ENCODE measurements at places on chromosomes 5 and 9. TPM values are rescaled to one million over a fixed set of nuclear protein-coding genes. Genes with fewer than 3 reads are reported as not detected.

The SOX30 gene
- not detected for total RNA-seq

The PELO gene
- 58.4 TPM for total RNA-seq

- DNase-seq, result no peak
Observed at GRCh38 chr5:124923131-124923530, 176.7 kb upstream of the ZNF608 start.

The ITK gene
- total RNA-seq, result 34.1 TPM

- no peak for DNase-seq
Observed at GRCh38 chr9:136501686-136502085, 18.8 kb upstream of the SEC16A start.

GRCh38 chr9:5612185-5612530, 16.7 kb upstream of the RIC1 start:
- no peak for DNase-seq

DNA sequence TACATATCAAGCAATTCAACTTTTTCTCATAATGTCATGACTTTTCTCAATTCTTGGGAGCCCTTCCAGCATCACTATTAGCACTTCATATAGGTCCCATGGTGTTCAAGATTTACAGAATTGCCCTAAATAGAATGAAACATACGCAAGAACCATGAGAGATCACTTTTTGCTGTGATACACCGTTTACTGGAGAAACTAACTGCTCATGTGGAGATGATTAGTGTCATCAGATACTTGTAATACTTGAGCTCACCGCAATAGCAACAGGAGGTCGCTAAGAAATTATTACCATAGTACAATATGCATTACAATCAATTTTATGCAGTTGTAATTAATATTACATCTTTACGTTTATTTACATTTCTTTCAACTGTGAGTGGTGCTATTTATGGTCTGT, 4.8 kb upstream of the PCSK5 start:
- DNase-seq, result no peak

The SUSD3 gene
- total RNA-seq, result 47.7 TPM

The GABRA1 gene
- total RNA-seq, result not detected

The ADAM19 gene
- 71.1 TPM for total RNA-seq

DNA sequence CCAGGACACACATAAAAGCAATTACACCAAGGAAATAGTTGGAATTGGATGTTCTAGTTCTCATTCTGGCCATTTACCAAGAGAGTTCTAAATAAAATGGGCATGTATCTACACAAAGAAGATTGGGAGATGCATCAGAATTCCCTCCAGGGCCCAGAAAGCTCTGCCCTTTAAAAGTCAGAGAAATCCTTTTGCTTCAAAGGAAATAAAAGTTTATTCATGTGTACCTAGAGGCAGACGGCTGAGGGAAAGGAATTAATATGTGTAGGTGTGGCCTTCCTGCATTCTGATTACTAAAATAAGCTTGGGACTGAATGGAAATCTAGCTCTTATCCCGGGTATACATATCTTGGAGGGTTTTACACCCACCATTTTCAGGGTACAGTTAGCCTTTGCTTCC, 719.4 kb downstream of the SEMA5A start:
- no peak for DNase-seq

GRCh38 chr9:129126749-129127618, 15.8 kb downstream of the PTPA start:
- no peak for DNase-seq

The RASGRF2 gene
- 9.2 TPM for total RNA-seq

- DNase-seq, result no peak
Observed at GRCh38 chr9:88074931-88075330, 63.3 kb downstream of the SPATA31C2 start.

DNA sequence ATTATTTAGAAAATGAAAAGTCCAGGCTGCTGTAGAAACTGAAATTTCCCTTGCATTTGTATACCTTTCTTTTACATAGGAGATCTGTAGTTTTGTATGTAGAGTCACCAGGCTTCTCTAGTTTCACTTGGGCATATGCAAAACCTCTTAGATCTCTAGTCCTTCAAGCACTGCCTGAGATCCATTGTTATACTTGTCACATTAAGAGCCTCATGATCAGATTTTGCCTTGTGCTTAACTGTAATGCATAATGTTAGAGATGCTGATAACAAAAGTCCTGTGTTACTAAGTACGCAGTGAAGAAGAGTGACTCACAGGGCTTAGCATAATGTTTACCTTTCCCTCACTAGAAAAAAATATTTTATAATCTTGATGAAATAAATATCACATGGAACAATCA, 250.2 kb downstream of the CYLC2 start:
- no peak for DNase-seq

The PPIC gene
- 9.8 TPM for total RNA-seq

GRCh38 chr9:129811967-129812363, 9.0 kb downstream of the TOR1B start:
- DNase-seq, result no peak

DNA sequence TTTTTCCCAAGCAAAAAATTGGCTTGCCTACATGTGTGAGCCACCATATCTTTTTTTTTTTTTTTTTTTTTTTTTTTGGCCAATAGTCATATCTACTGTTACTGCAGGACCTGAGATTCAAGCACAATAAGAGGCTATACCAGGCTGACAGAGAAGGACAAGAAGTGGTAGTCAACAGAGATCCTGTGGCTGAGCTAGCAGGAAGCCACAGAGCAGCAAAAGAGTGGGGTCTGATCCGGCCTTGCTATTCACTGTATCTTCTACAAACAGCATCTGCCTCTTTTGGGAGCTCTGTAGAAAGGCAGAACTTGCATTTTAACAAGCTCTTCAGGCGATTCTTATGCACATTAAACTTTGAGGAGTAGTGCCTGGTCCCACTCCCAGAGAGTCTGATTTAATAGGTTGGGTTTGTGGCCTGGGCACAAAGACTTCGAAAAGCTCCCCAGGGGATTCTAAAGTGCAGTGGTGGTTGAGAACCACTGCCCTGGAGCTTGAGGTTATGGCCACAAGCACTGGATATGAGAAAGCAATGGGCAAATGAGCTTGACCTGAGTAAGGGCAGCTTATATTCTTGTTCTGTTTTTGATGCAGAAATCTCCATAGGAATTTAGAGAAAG, 162.8 kb downstream of the PIK3R1 start:
- no peak for DNase-seq

The PLPP7 gene
- 3.4 TPM for total RNA-seq

DNA sequence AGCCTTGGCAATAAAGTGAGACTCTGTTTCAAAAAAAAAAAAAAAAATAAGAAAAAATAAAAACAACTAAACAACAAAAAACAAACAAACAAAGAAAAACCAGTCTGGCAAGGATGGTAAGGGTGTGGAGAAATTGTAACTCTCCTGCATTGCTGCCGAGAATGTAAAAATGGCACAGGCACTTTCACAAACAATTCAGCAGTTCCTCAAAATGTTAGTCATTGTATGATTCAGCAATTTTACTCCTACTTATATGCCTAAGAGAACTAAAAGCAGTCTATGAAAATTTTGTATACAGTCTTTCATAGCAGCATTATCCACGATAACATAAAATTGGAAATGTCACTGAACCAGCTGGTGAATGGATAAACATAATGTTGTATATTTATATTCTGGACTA, 280.4 kb downstream of the CDH9 start:
- DNase-seq, result no peak

- no peak for DNase-seq
Observed at GRCh38 chr9:30511666-30512065, 1872.8 kb upstream of the ACO1 start.

DNA sequence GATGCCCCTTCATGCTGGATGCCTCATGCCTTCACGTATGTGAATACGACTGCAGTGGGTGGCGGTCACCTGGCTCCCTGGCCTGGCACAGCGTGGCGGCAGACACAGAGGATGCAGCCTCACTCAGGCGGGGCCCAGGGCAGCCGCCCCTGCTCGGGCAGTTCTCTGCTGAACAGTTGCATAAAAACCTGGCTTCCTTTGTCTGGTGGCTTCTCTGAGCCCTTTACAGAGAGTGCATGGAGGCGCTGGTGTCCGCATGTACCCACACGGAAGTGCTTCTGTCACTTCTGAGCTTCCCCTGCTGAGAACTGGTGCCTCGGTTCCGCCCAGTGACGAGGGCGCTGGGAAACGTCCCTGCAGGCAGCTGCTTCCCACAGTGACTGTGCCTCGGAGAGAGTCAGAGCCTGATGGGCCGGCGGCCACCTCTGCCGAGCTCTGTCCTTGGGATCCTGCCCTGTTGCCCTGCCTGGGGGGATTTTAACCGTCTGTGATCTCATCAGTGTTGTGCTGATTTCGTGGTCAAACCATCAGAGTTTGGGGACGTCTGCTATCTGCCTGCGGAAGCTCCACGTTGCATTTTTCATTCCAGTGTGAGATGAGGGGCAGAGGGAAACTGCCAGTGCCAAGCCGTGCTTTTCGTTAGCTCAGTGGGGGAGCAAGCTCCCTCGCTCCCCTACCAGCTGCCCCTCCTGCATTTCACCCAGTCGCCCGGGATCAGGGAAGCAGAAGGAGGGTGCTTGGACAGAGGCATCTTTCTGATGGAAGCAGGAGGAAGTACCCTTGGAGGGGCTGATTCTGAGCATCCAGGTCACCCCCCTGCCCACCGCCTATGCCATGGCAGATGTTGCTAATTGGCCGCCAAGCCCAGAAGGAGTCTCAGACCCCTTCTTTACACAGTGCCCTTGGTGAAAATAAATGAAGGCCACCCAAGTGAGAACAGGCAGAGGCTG, 153.0 kb upstream of the COL5A1 start:
- peak; percentile 76 for DNase-seq

The TERT gene
- total RNA-seq, result 0.43 TPM

DNA sequence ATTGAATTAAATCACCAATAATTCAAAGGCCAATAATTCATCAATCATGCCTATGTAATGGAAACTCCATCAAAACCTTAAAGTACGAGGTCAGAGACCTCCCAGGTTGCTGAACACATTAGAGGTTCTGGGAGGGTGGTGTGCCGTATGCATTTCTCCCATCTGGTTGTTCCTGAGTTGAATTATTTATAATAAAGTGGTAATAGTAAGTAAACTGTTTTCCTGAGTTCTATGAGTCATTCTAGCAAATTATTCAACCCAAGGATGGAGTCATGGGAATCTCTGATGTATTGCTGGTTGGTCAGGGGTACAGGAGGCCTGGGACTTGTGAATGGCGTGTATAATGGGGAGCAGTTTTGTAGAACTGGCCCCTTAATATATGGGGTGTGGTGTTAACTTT, 191.7 kb downstream of the CARTPT start:
- DNase-seq, result no peak

GRCh38 chr9:68844631-68845612, 139.9 kb downstream of the PIP5K1B start:
- no peak for DNase-seq

DNA sequence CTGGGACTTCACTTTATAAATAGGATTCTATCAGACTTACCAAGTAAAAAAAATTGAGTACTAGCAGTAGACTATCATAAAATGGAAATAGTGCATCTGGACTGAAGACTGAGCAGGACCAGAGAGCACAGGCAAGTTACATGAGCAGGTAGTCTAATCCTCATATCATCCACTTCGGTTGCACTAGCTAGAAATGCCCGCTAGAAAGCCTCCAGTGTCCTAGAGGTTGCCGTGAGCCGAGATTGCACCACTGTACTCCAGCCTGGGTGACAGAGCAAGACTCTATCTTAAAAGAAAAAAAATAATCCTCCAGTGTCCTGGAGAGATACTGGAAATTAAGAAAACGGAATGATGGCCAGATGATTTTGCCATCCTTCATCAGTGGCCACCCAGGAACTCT, 20.0 kb downstream of the C5orf47 start:
- no peak for DNase-seq

The POLR3G gene
- total RNA-seq, result 2.5 TPM

DNA sequence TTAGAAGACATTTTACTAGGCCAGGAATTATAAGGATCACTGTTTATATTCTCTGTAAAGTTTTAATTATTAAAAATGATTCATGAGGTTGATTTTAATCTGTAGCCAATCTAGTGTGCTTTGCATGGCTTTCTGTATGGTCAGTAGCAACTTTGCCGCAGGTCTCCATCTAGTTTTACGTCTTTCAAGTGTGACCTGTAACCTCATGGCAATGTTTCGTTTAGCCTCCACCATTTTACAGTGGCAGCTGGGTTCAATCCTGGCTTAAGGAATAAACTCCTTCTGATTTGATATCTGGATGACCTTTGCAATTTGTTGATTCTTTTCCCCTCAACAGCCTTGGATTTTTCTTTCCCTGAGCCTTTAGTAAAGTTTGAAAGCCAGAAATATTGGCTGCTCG, 434.5 kb upstream of the CDH9 start:
- DNase-seq, result no peak

GRCh38 chr5:158127536-158127935, 268.6 kb upstream of the CLINT1 start:
- no peak for DNase-seq

The PAEP gene
- total RNA-seq, result not detected

The IFNA10 gene
- not detected for total RNA-seq

GRCh38 chr9:7153566-7153965, 395.8 kb downstream of the KDM4C start:
- no peak for DNase-seq

DNA sequence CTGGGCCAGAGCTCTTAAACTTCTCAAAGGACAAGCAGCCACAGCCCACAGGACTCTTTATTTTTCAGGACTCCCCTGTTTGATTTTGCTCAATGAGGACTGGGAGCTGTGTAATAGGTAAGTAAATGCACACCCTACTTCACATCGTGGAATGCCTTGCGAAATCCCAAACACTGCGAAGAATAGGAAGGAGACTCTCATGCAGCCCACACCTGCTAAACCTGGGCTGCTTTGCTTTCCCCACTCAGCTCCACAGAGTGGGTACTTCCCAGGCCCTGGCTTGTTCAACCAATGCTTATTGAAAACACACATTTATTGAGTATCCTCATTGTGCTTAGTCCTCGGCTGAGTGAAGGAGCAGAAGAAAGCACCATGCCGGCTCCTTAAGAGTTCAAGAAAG, 103.3 kb upstream of the FSTL4 start:
- no peak for DNase-seq

GRCh38 chr5:103886826-103887225, 324.2 kb upstream of the NUDT12 start:
- no peak for DNase-seq

Data from spleen (tissue), 13 donors.